ENCODE measurements at places on chromosomes 16 and 17.
A peak's percentile ranks its signal among the peaks of the same experiment; 100 is the strongest.

GRCh38 chr17:1460233-1460632, 4.2 kb upstream of the CRK start:
- no peak for DNase-seq

GRCh38 chr17:68963958-68964357, 8.8 kb upstream of the ABCA8 start:
- no peak for DNase-seq

- DNase-seq = no peak
Measured at GRCh38 chr16:89192956-89193575, 7.3 kb downstream of the SLC22A31 start.

GRCh38 chr16:8552487-8553221, 37.7 kb downstream of the TMEM114 start:
- no peak for DNase-seq

DNA sequence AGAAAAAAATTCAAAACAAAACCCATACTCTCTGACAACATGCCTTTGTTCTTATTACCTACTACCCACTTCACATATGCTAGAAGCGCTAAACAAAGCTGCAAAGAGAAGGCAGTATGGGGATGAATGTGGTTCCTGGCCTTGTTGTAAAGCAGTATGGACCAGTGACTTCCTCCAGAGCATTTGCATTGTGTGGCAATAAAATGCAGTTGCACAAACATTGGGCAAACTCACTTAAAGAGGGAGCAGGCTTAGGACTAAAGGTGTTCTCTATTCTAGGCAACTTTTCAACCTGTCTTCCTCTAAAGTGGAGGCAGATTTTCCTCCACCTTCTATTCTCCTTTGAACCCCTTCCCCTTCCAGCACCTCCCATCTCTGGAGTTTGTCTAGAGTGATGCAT, 17.1 kb downstream of the TMIGD1 start:
- no peak for DNase-seq

DNA sequence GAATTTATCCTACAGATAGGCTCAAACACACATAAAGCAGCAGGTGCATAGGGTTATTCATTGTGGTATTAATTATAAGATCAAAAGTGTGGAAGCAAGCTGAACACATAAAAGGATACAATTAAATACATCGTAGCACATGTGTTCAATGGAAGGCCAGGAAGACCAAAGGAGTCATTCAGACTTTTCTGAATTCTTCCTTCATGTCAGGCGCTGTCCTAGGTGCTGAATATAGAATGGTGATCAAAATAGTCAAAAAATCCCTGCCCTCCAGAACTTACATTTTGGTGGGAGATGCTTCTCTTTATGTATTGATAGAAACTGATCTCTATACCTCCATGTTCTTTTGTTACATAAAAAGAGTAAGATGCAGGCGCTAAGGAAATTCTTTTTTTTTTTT, 439.0 kb upstream of the ASIC2 start:
- no peak for DNase-seq

DNA sequence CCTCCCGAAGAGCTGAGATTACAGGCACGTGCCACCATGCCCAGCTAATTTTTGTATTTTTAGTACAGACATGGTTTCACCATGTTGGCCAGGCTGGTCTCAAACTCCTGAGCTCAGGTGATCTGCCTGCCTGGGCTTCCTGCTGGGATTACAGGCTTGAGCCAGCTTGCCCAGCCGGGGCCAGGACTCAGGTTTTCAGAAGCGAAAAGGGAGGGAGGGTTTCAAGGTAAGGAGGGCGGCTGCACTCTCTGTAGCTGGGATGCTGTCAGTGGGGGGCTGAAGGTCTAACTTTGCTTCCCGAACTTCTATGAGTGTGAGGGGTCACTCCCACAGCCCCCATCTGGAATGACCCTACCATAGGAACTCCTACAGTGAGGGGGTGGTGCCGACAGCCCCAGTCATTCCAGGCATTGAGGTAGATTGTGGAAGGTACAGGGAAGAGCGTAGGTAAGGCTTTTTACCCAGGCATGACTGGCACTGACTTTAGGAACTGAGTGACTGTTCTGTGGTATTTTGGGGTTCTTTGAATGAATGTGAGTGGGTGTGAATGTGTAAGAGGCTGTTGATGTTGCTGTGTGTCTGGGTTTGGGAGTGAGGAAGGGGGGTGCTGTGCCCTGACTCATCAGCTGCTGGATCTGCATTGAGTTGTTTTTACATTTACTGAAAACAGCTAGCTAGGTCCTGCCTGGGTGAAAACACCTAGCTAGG, 3.8 kb upstream of the C1QL1 start:
- DNase-seq = no peak

DNA sequence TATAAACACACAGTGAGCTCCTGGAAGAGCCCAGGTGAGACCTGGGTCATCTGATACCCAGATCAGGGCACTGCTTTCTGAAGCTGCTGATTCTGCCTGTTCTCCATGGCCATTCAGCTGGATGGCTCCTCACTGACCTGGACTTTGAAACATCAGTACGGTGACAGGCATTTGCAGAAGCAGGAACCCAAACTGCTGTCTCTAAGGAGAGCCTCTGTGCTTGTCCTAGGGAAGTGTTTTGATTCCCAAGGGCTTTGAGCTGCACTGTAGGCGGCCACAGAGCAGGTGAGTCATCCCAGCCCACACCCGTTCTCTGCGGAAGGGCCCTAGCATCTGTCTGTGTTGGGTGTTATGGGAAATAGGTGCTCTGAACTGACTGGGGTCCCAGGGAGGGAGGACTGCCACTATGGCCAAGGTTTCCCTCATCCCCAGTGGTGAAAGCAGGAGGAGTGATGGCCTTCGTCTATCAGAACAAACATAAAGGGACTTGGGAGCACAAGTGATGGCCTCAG, 60.7 kb upstream of the ADCY9 start:
- peak; percentile 47 for DNase-seq

DNA sequence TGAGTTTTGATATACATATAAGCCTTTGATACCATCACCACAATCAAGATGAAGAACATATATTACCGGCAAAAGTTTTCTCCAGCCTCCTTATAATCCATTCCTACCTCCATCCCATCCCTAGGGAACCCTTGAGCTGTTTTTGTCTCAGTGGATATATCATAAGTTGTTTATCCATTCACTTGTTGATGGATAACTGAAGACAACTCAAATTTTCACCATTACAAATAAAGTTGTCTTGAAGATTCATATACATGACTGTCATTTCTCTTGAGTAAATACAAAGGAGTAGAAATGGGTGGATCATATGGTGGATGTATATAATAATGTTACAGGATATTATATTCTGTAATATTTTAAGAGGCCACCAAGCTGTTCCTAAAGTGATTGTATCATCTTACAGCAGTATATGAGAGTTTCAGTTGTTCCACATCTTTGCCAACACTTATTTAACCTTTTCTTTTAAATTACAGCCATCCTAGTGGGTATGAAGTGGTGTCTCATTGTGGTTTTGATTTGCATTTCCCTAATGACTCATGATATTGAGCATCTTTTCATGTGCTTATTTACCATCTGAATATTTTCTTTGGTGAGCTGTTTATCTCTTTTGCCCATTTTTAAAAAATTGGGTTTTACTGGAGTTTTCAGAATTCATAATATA, 17.4 kb downstream of the NF1 start:
- no peak for DNase-seq

GRCh38 chr16:10611825-10612342, 31.5 kb upstream of the EMP2 start:
- DNase-seq = no peak

DNA sequence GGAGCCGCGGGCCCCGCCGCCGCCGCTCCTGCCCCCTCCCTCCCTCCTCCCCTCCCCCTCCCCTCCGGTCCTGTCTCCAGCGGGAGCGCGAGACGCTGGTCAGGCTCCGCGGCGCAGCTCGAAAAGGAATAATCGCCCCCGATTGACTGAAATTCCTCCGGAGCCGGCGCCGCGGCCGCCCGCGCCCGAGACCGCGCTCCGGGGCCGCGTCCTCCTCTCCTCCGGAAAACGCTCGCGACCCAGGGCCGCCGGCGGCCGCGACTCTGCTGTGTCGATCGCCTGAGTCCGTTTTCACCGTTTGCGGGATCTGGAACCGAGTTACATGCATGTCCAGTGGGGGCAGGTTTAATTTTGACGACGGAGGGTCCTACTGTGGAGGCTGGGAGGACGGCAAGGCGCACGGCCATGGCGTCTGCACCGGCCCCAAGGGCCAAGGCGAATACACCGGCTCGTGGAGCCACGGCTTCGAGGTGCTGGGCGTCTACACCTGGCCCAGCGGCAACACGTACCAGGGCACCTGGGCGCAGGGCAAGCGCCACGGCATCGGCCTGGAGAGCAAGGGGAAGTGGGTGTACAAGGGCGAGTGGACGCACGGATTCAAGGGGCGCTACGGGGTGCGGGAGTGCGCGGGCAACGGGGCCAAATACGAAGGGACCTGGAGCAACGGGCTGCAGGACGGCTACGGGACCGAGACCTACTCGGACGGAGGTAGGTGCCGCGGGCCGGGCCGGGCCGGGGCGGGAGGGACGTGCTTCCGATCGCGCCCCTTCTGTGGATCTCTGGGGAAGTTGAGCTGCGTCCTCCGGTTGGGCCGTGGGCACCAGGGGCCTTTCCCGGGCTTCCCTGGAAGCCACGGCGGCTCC, 744 bp downstream of the JPH3 start:
- DNase-seq = no peak

GRCh38 chr17:72264682-72265405, 144.0 kb downstream of the SOX9 start:
- no peak for DNase-seq

DNA sequence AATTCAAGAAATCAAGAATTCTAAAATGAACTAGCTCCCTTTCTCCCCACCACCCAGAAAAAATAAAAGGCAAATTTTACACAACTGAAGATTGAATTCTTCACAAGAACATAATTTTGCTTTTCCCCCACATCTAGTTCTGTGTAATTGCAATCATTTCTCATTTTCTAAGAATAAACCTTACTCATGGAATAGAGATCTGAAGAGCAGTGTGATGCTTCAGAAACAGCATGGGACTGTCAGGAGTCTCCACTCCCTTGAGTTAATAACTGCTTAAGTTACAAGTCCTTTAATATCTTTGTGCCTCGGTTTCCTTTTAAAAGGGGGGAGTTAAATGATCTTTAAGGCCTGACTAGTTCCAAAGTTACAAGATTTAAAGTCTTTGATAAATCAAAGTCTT, 53.7 kb downstream of the CACNG1 start:
- DNase-seq = no peak

- no peak for DNase-seq
Measured at GRCh38 chr17:41451154-41451728, 10.5 kb upstream of the KRT38 start.

DNA sequence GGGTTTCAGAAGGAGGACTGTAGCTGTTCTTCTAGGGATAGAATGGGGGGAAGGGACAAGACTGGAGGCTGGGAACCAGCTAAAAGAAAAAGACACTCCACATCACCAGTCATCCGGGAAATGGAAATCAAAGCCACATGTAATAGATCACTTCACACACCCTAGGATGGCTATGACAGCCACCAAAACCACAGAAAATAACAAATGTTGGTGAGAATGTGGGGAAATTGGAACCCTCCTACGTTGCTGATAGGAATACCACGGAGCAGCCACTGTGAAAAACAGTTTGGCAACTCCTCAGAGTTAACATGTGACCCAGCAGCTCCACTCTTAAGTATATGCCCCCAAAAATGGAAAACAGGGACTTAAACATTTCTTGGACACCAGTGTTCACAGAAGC, 2.3 kb downstream of the TLE7 start:
- no peak for DNase-seq

GRCh38 chr16:57998486-57998885, 2.0 kb downstream of the ZNF319 start:
- DNase-seq = no peak

DNA sequence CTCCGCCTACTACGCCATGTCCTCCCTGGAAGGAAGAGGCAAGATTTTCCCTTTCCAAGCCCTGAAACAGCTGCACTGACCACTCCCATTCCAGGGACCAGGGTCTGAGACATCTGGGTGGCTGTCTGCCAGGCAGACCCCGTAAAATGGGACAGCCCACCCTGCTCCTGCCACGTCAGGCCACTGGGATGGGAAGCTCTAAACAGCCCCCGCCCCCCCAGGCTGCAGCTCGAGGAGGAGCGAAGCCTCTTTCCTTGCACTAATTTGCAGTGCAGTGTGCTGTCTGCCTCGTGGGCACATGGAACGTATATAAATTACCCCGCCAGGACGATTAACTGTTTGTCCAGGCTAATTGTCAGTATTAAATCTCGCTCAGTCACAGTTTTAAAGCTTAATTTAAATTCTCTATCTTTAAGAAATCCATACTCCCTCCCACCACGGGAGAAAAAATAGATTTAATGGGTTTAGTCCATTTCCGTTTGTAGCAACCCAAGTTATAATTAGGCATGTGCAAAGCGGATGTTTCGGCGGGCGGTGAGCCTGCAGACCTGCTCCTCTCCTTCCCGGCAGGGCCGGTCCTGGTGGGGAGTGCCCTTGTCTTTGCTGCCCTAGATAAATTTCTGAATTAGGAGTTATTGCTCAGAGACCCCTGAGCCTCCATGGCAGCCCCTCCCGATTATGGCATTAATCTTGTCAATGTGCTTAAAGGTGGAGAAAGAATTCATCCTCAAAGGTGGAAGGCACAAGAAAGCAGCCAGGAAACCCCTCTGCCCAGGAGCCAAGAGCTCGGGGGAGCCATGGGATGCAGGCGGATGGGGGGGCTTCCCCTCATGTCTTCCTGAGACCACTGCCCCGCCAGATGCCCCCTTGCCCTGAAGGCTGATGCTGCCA, 268.0 kb upstream of the TNRC6C start:
- no peak for DNase-seq

- DNase-seq = no peak
Measured at GRCh38 chr16:11824362-11824761, 27.0 kb downstream of the RSL1D1 start.

- DNase-seq = peak; percentile 72
Measured at GRCh38 chr17:1186923-1187771, 7.4 kb upstream of the ABR start.

DNA sequence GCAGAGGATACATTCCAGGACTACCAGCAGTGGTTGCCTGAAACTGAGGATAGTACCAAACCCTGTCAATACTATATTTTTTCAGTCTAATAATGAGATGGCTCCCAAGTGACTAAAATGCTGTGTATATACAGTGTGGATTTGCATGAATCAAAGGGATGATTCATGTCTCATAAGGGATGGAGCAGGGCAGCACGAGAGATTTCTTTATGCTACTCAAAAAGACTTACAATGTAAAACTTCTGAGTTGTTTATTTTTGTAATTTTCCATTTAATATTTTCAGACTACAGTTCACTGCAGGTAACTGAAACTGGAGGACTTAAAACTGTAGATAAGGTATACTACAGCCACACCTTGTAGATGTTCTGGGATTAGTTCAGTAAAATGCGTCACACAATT, 674.7 kb upstream of the SALL1 start:
- no peak for DNase-seq

DNA sequence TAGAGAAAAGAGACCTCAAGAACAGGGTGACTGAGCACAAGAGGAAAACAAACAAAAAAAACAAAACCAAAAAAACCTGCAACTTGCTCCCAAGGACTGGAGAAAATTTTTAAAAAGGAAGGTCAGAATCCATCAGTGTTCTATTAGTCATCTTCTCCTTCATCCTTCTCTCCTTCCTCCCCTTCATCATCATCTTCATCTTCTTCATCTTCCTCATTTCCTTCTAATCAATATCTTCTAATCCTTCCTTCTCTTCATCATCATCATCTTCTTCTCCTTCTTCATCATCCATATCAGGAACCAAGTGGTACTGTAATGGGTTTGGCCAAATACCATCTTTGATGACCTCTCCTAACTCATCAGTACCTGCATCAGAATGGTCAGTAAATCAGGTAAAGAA, 12.2 kb downstream of the HSF5 start:
- DNase-seq = no peak
